ENCODE measurements at places on chromosomes 13 and 19.

DNA sequence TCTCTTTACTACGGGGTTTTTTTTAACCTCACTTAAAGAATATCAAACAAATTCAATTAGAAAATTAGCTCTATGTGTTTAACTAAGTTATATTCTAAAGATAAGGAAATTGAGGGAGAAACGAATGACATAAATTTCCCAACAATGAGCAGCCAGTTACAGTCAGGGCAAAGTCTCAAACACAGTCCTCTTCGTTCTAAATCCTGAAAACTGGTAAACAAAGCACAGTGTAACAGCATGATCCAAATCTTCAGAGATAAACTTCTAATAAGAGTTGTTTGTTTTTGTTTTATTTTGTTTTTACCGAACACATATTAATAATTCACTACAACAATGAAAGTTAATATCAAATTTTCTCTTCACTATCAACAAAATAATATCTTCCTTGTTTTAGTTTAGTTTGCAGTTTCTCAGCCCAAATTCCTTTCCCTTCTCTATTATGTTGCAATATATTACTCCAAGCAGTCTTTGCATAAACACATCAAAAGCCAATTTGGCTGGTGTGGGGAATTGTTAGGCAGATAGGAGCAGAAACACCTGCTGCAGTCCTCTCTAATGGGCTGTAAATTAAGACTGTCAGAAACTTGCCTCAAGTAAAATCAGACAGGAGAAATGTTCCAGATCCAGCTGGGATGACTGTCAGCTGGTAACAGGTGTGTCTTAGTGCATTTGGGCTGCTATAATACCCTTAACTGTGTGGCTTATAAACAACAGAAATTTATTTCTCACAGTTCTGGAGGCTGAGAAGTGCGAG is 106.5 kb upstream of the SGCG start:
- no peak for DNase-seq

GRCh38 chr13:83881917-83882605 is at the start of gene SLITRK1:
TSS of gene SLITRK1 (minus strand) at chr13:83882474. CDS start at chr13:83881507, 967 bp downstream.
- DNase-seq = peak; percentile 83

GRCh38 chr19:15253513-15253912 is 21.3 kb upstream of the EPHX3 start:
- no peak for DNase-seq

DNA sequence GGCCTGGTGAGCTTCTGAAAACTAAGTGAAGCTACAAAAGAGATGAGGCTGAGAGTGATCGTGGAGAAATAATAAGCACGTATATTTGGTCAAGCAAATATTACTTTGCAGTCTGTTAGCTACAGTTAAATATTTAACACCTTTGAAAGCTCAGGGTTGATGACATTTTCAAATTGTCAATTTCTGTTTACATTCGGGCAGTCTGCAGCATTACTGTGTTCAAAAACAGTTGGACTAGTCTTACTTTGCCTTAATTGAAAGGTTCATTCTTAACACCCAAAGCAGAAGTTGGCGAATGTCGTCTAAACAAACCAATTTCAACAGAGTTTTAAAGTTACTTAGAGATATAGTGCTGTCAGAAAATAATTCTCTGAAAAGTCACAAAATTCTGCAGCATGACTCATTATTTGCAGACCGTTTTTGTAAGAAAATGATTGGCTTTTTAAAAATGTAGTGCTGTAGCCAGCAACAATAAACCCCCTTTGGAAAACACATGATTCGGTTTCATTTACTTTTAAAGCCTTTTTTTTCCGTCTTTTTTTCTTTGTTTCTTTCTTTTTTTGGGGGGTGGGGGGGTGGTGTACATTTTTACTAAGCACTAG is 549.0 kb downstream of the GPC6 start:
- DNase-seq = no peak

DNA sequence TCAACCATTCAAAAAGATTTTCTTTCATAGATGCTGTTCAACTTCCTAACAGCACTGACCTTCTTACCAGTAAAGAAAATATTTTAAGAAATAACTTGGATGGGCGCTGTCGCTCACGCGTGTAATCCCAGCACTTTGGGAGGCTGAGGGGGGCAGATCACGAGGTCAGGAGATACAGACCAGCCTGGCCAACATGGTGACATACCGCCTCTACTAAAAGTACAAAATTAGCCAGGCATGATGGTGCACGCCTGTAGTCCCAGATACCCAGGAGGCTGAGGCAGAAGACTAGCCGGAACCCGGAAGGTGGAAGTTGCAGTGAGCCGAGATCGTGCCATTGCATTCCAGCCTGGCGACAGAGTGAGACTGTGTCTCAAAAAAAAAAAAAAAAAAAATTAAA is 865.7 kb upstream of the SLC10A2 start:
- DNase-seq = no peak

- DNase-seq = no peak
Observed at GRCh38 chr19:5534787-5535586, 32.8 kb downstream of the TINCR start.

DNA sequence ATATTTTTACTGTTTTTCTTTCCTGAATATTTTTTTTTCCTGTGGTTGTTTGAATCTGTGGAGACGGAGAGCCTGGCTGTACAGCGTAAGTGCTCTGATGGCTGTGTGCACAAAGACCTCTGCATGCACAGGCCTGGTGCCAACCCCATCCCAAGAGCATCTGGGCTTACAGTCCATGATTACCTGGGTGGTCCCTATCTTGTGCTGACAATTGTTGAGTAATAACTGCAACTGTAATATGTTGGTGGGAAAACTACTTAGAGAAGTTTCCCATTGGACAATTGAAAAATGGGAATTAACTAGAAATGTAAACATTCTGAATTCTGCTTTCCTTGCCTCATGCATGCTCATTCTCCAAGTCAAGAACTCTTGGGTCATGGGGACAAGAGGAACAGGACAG is 268.7 kb downstream of the SHISA2 start:
- DNase-seq = no peak

- no peak for DNase-seq
Observed at GRCh38 chr19:13064092-13064489, 38.6 kb downstream of the LYL1 start.

- DNase-seq = no peak
Observed at GRCh38 chr13:111494641-111495040, 174.2 kb downstream of the TEX29 start.

DNA sequence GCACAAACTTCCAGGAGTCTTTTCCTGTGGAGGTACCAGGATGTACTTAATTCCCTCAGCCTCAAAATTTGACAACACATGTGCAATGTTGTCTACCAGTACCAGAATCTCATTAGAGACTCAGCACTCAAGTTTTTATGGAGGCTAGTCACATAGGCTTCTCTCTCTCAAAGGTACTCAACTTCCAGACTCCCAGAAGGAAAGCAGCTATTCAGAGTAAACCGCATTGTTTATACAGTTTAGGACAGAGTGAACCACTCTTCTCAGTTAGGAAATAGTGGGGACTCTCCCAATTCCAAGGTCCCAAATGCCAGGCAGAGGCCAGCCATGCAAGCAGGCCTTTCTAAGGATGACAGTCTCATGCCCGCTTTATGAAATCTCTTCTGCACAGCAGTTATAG is 8.5 kb upstream of the C1QTNF9B start:
- no peak for DNase-seq

GRCh38 chr13:73222627-73223305 is 164.0 kb downstream of the KLF5 start:
- peak; percentile 16 for DNase-seq

DNA sequence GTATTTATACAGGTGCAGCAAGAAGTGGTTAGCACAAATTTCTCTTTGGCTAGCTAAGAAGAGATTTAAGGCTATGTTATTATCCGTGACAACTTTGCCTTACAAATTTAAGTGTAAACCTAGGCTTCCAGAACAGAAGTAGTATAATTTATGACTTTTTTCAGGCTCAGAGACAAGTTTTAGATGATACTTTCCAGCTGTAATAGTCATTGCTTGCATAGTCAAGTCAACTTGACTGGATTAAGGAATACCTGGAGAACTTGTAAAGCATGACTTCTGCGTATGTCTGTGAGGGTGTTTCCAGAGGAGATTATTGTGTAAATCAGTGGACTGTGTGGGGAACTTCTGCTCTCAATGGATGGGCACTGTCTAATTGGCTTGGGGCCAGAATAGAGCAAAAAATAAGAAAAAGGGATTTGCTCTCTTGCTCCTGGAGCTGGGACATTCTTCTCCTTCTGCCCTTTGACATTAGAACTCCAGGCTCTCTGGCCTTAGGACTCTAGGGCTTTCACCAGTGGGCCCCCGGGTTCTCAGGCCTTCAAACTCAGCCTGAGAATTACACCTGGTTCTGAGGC is 33.0 kb downstream of the CYSLTR2 start:
- DNase-seq = no peak

GRCh38 chr19:11377756-11378155 is 3.3 kb downstream of the SWSAP1 start:
- DNase-seq = no peak

DNA sequence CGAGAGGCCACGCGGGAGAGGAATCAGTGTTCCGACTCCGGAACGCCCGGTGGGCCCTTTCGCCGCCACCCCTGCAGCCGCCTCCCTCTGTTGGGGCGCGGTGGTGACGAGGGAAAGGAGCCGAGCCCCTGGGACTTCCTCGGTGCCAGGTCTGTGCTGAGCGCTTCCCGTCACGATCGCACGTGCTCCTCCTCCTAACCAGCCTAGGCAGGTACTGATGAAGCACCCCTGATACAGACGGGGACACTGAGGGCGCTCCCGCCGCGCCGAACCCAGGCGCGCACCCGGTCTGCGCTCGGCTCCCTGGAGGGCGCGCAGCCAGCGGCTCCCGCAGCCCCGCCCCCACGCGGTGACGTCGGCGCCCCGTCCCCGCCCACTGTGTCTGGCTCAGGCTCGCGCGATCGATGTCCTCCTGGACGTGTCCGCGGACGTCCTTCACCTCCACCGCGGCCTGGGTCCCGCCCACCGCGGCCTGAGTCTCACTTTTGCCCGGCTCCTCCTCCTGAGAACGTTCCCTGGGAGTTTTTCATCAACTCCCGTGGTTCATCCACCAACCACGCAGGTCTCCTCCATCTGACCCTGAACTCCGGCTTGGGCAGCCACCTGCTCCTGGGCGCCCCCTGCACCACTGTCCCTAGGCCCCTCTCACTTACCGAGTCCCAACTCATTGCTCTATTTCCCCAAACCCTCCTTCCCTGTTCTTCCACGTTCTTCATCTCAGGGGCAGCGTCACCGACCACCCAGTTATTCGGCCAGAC is 2.6 kb upstream of the KLK15 start:
- DNase-seq = peak; percentile 91
